ENCODE measurements at places on chromosomes 3 and 15.

DNA sequence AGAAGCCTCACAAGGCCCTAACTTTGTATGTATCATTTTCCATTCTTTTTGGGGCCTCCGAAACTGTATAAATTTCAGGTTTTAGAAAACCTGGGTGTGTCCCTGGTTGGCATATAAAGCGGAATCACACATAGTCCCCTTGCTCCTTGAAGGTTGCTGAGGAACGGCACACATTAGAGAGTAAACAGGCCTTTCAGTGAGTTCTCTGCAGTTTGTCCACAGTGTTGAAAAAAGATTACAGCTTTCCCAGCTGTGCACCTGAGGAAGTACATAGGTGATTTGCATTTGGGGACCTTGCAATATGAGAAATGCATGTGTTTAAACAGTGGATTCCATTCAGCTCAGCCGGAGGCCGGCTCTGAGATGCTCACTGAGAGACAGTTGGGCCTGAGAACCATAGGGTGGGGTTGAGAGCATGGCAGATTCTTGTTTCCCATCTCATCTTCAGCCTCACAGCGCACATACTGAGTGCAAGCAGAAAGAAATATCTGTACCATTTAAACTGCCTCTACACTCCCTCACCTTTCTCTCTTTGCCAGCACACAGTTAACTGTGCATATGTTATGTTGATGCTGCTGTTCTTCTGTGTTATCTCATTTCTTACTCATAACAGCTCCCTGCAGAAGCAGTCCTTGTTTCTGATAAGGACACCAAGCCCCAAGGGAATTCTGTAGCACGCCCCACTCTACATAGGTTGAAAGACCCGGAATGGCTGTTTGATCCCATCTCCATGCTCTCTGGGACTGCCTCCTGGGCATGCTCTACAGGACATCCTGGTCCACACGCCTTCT, 60.4 kb downstream of the BOC start:
- no peak for DNase-seq

DNA sequence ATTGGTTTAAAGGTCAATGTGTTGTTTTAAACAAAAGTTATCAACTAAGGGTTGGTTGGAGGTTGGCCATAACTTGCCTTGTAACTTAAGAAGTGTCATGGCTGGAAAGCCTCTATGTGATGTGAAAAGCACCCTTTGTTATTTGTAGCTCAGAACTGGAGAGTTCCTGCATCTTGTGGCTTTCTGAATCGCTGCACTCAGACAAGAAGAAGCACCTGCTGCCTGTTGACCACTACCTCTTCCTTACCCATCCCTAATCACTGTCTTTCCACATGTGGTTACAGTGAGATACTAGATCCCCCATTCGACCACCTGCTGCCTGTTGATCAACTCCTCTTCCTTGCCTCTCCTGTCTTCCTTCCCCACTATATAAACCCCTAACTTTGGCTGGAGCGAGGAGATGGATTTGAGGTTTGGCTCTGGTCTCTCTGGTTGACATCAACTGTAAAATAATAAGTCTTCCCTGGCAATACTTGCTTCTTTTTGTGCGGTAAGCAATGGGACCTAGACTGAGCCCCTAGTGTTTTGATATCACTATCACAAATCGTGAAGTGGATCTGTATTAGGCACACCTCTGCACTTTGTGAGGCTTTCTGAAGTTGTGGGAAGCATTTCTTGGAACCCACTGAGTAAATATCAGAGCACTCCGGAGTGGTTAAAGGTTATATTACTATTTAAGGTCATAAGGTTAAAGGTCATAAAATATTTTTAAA, 13.8 kb downstream of the RPL39L start:
- no peak for DNase-seq

- no peak for DNase-seq
Measured at GRCh38 chr3:69865925-69866679, 126.8 kb downstream of the MITF start.

- DNase-seq, result no peak
Measured at GRCh38 chr3:120567370-120568201, 28.6 kb upstream of the NDUFB4 start.

GRCh38 chr15:89155656-89156055, 65.7 kb downstream of the RLBP1 start:
- DNase-seq, result no peak

DNA sequence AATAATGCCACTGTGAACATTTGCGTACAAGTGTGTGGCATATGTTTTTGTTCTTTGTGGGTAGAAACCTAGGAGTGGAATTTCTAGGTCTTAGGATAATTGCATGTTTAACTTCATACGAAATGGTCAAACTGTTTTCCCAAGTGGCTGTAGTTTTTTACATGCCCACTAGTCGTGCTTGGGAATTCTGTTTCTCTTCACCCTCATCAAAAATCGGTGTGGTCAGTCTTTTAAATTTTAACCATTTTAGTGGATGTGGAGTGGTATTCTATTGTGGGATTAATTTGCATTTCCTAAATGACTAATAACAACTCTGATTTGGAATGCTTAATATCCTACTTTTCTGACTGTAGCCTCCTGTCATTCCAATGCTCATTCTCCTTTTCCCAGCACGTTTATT, 27.6 kb downstream of the ZFAND6 start:
- no peak for DNase-seq

GRCh38 chr3:134211797-134212196, 38.9 kb downstream of the RYK start:
- DNase-seq, result no peak

DNA sequence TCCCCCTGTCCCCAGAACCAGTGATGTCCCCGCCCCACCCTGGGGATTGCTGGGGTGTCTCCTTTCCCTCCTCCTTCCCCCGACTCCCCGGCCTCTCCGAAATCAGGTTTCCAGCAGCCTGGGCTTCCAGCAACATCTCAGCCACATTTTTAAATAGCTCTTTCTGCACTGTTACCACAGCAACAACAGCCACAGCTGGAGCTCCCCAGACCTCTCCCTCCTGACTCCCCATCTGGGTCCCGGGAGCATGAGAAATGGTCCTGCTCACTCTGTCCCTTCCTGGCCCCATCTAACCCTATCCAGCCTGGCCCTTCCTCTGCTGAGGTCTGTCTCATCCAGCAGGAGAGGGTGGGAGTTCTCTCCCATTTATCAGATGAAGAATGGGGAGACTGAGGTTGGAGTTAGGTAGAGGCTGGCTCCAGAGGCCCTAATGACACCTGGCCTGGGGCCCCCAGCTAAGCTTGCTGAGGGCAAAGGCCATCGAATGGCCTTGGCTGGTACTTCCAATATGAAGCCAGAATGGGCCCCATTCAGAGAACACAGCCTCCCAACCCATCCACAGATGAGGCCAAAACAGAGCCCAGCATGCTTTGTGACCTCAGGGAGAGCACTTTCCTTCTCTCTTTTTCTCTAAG, 1.5 kb downstream of the CAMK1 start:
- DNase-seq, result no peak

GRCh38 chr3:54957711-54958110, 29.9 kb upstream of the LRTM1 start:
- DNase-seq, result no peak

DNA sequence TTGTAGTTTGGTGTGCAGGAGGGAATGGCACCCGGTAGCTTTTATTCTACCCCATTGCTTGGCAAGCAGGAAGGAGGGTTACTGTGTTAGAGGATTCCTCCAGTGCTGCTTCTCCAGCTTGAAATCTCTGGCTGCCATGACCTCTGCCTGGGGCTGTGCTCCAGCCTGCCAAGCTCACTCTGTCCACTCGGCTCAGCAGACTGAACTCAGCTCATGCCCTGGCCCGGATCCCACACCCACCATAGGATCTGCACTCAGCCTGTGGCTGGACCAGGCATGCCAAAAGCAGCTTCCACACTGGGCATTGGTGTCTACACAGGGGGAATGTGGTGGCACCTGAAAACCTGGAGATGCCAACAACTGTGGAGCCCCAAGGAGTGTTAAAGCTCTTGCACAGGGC, 26.3 kb downstream of the CLDN16 start:
- DNase-seq, result no peak

GRCh38 chr15:95129574-95129973, 898.2 kb downstream of the MCTP2 start:
- no peak for DNase-seq

- no peak for DNase-seq
Measured at GRCh38 chr3:135556174-135556573, 409.4 kb upstream of the PPP2R3A start.

DNA sequence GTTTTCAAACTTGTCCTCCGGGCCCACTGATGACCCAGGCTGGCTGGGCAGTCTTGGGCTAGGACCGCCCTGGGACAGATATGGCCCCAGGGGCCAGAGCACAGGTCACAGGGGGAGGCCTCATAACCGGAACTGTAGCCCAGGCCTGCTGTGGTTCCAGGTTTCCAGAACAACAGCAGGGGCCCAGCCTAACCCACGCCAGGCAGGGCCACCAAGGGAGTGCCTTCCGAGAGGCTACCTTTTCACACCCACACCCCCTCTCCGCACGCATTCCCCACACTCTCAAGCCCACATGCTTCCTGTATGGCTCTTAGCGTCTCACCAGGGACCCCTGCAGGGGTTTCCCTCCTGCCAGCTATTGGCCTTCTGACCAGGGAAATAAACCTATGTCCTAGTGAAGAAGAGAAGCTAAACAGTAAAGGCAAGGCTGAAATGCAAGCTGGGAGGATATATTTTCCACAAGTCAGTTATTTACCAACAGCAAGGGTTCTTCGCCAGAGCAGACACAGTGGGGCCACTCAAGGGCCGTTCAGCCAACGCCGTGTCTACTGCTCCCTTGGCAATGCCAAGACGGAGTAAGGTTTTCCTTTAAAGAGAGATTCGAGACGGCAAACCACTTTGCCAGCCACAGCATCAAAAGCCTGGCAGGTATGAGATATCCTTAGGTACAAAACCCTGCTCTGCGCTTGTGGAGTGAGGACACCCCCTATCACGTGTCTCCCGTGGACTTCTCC, 135.1 kb downstream of the ATP10A start:
- DNase-seq, result no peak

GRCh38 chr3:98901119-98901391, 440 bp downstream of the DCBLD2 start:
- no peak for DNase-seq

- no peak for DNase-seq
Measured at GRCh38 chr15:35912196-35912595, 366.2 kb upstream of the DPH6 start.

DNA sequence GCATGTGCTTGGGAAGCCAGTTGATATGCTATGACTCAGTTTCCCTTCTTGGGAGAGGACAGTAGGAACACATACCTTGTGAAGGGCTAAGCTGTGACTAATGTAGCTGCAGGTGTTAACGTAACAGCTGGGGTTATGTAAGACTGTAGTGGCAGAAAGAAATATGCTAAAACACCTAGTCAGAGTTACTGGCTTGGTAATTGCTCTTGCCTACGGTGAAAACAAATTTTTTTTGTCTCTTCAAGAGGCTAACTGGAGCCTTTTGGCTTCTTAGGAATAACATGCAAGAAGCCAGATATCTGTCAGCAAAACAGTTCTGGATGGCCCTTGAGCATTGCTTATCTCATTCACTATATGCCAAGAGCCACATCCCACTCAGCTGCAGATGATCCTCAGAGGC, 1.4 kb downstream of the MAPKBP1 start:
- no peak for DNase-seq

DNA sequence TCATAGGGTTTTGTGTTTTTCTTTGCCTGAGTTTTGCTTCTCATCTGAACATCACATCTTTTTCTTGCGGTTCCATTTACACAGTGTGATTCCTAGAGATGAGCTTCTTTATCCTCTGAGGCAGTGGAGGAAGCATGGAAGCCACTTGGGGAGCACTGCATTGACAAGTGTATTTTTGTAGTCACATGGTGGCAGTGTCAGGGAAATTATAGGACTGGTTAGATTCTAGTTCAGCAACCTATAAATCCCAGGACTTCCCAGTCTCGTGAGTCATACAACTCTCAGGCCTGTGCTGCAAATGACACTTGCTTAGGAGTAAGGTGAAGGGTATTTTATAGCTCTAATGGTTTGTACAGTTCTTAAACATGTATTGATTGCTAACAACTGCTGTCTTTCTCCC, 58.4 kb downstream of the RBM6 start:
- no peak for DNase-seq

GRCh38 chr15:97410897-97411575, 549.5 kb upstream of the ARRDC4 start:
- no peak for DNase-seq

GRCh38 chr15:70140543-70141375, 43.0 kb upstream of the TLE3 start:
- DNase-seq, result no peak

DNA sequence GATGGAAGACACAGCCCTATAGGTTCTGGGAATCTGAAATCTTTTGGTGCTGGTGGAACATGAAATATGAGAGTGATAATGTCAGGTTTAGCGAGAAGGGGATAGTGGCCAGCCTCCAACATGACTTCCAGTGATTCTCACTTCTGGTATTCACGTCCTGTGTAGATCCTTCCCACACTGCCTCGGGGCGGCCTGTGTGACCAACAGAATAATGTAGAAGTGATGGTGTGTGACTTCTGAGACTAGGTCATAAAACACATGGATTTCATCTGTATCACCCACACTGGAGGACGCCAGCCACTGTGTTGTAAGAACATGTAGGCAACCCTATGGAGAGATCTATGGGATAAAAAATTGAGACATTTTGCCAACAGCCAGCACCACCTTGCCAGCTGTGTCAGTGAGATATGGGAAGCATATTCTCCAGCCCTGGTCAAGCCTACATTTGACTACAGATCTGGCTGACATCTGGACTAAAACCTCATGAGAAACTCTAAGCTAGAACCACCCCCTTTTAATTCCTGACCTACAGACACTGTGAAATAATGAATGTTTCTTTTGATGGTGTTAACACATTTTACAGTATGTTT, 25.5 kb upstream of the NUDT16 start:
- no peak for DNase-seq

- DNase-seq, result no peak
Measured at GRCh38 chr15:48409623-48410022, 78.4 kb downstream of the DUT start.

GRCh38 chr15:78368651-78369050, 28.5 kb downstream of the CRABP1 start:
- no peak for DNase-seq

- no peak for DNase-seq
Measured at GRCh38 chr15:69424748-69425413, 10.7 kb downstream of the KIF23 start.

DNA sequence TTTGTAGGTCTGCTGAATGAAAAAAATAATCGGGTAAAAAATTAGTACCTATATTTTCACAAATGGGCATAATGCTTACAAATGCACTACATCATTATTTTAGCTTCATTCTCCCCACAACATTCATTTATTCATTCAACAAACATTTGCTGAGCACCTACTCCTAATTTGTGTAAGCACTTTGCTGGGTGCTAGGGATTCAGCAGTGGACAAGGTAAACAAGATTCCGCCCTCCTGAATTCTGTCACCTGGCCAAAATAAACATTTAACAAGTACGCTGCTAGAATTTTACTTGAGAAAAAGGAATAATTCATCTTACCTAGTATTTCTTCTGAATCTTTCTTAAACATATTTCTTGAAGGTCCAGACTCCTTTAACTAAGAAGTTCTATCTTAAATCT, 72.1 kb downstream of the TIGIT start:
- DNase-seq, result no peak

GRCh38 chr15:85913461-85913860, 118.7 kb upstream of the KLHL25 start:
- DNase-seq, result no peak

- DNase-seq, result no peak
Measured at GRCh38 chr3:193665370-193665989, 72.5 kb downstream of the OPA1 start.
